ENCODE measurements at places on chromosomes 6 and 20.

GRCh38 chr20:45248609-45249008 lies 5.8 kb downstream of the SLPI start:
- DNase-seq: no peak

DNA sequence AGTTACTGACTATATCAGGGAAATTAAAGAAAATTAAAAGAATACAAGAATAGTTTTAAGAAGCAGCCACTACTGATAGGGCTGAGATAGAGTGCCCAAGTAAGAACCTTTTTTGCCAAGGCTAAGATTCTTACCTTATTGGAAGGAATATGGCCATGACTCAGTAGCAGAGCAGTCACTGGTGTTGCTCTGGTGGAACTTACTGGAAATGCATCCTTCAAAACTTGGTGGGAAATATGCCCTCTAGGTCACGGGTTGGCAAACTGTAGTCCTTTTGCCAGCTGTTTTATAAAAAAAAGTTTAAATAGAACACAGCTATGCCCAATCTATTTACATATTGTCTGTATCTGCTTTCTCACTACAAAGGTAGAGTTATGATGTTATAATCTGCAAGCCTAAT lies 6.0 kb downstream of the HSF2 start:
- no peak for DNase-seq

- no peak for DNase-seq
Observed at GRCh38 chr6:105113422-105113821, 66.4 kb downstream of the POPDC3 start.

DNA sequence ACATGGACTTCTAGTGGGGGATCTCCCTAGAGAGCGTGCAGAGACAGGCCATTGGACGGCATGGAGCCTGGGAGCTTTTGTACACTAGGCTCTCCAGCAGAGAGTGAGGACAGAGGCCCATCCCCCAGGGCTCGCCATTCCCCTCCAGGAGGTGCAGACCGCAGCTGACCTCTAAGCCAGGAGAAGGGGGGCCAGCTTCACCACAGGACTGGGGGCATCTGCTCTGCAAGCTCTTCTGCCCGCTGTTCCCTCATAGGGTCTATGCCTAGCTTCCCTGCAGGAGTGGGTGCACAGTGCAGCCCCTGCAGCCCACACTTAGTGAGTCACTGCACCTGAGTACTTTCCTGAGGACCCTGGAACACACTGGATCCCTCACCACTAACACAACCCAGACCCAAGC lies 94.4 kb downstream of the FHL5 start:
- DNase-seq: no peak

GRCh38 chr6:93416571-93417420 lies 2.6 kb downstream of the EPHA7 start:
- no peak for DNase-seq
